Thoracic aorta (tissue), 2 donors: ENCODE measurements at places on chromosomes 1 and 21. TPM values are rescaled to one million over a fixed set of nuclear protein-coding genes. Genes with fewer than 3 reads are reported as not detected.
A peak's percentile ranks its signal among the peaks of the same experiment; 100 is the strongest.

The NOS1AP gene
- 6.3 TPM for total RNA-seq

GRCh38 chr1:29864431-29865022 lies 628.2 kb downstream of the PTPRU start:
- DNase-seq: no peak
- no peak overlapping the region for H3K27ac ChIP-seq
- H3K27me3 ChIP-seq: no peaks in the 10 kb centered on the region
- H3K36me3 ChIP-seq: no peaks in the 10 kb centered on the region
- no peaks in the 10 kb centered on the region for H3K4me1 ChIP-seq

- no peaks in the 10 kb centered on the region for H3K27me3 ChIP-seq
- H3K4me3 ChIP-seq: no peak overlapping the region
- no peak for DNase-seq
- no peak overlapping the region for H3K27ac ChIP-seq
- H3K36me3 ChIP-seq: no peaks in the 10 kb centered on the region
Measured at GRCh38 chr1:84643183-84643582, 47.1 kb downstream of the SSX2IP start.

DNA sequence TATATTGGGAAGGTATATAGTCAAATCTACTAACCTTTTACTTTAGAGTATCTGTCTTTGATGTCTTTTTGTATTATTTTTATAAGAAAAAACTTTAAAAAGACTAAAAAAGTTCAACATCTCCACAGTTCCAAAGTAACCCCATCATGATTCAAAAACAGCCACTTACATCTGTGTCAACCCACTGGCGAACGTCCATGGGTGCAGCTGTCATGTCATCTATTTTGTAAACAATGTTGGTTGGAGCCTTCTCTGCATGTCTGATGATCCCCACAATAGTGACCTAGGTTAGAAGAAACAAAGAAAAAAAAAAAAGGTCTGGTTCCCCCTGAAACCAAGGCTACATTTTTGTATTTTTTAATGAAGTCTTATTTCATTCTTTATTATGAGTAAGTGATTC lies 28.0 kb upstream of the SMPDL3B start:
- peaks cover 49% of the 10 kb centered on the region for H3K36me3 ChIP-seq
- no peak overlapping the region for H3K4me3 ChIP-seq
- no peak overlapping the region for H3K27ac ChIP-seq
- H3K27me3 ChIP-seq: no peaks in the 10 kb centered on the region
- no peak for DNase-seq
- no peaks in the 10 kb centered on the region for H3K4me1 ChIP-seq

- H3K27ac ChIP-seq: no peak overlapping the region
- H3K36me3 ChIP-seq: no peaks in the 10 kb centered on the region
- no peak overlapping the region for H3K4me3 ChIP-seq
- H3K27me3 ChIP-seq: no peaks in the 10 kb centered on the region
- DNase-seq: no peak
Measured at GRCh38 chr21:31570824-31571566, 88.5 kb upstream of the SOD1 start.

- no peak overlapping the region for H3K4me3 ChIP-seq
- no peak for DNase-seq
- H3K27me3 ChIP-seq: no peaks in the 10 kb centered on the region
- H3K36me3 ChIP-seq: no peaks in the 10 kb centered on the region
- no peak overlapping the region for H3K27ac ChIP-seq
Measured at GRCh38 chr1:31523012-31523411, 53.3 kb upstream of the TINAGL1 start.

DNA sequence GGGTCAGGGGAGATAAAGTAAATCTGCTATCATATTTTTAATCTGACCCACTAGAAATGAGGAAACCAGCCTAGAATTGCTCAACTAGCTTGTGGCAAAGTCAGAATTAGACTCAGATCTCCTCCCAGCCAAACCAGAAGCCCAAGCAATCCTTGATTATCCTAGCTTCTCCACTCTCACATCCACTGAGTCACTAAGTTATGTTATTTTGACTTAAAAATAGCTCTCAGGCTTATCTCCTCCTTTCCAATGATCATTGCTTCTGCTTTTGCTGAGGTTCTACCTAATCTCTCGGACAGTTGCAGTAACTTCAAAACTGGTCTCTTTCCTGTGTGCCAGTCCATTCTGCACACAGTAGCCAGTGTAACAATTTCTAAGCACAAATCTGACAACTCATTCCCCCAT lies 22.9 kb downstream of the OVAAL start:
- peaks cover 13% of the 10 kb centered on the region for H3K4me1 ChIP-seq
- H3K27ac ChIP-seq: no peak overlapping the region
- no peak for DNase-seq
- H3K27me3 ChIP-seq: no peaks in the 10 kb centered on the region
- H3K36me3 ChIP-seq: no peaks in the 10 kb centered on the region

GRCh38 chr21:31612894-31613785 lies 46.4 kb upstream of the SOD1 start:
- no peak overlapping the region for H3K4me3 ChIP-seq
- H3K27ac ChIP-seq: no peak overlapping the region
- no peak for DNase-seq

GRCh38 chr1:202281316-202282024 lies 60.3 kb downstream of the UBE2T start:
- H3K27ac ChIP-seq: peak overlapping the region; percentile 63
- no peak overlapping the region for H3K4me3 ChIP-seq
- H3K36me3 ChIP-seq: peaks cover 6% of the 10 kb centered on the region

- no peak within 1 kb of the TSS for H3K27ac ChIP-seq
- H3K27me3 ChIP-seq: no peaks in the 10 kb centered on the region
- DNase-seq: no peak
- no peaks in the 10 kb centered on the region for H3K36me3 ChIP-seq
- no peak within 1 kb of the TSS for H3K4me3 ChIP-seq
- peaks cover 11% of the 10 kb centered on the region for H3K4me1 ChIP-seq
Measured at GRCh38 chr1:161720956-161721737, at the start of gene FCRLB. FCRLB (plus strand) TSS chr1:161721544; CDS start chr1:161722673, 1,129 bp downstream.

GRCh38 chr1:54314696-54315095 lies 91.5 kb downstream of the SSBP3 start:
- DNase-seq: no peak
- no peak overlapping the region for H3K4me3 ChIP-seq
- no peak overlapping the region for H3K27ac ChIP-seq
- H3K36me3 ChIP-seq: no peaks in the 10 kb centered on the region
- peaks cover 6% of the 10 kb centered on the region for H3K4me1 ChIP-seq
- no peaks in the 10 kb centered on the region for H3K27me3 ChIP-seq

DNA sequence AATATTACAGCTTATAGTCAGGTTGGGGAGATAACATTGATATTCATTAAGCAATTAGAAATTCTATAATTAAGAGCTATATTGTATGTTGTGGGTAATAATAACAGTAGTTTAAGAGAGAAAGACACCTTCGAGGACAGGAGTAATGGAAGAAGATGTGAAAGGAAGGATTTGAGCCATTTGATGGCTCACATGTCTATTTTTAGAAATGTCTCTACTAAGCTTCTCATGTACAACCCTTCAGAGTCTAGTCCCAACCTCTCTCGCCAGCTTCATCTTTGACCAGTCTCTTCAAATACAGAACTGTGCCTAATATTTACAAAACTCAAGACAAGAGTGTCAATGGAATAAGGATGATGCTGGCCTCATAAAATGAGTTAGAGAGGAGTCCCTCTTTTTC lies 95.1 kb downstream of the PRRX1 start:
- no peak for DNase-seq
- H3K4me3 ChIP-seq: no peak overlapping the region
- H3K27me3 ChIP-seq: no peaks in the 10 kb centered on the region
- no peak overlapping the region for H3K27ac ChIP-seq
